ENCODE measurements at places on chromosomes 7 and 10. TPM values are rescaled to one million over a fixed set of nuclear protein-coding genes. Genes with fewer than 3 reads are reported as not detected.

DNA sequence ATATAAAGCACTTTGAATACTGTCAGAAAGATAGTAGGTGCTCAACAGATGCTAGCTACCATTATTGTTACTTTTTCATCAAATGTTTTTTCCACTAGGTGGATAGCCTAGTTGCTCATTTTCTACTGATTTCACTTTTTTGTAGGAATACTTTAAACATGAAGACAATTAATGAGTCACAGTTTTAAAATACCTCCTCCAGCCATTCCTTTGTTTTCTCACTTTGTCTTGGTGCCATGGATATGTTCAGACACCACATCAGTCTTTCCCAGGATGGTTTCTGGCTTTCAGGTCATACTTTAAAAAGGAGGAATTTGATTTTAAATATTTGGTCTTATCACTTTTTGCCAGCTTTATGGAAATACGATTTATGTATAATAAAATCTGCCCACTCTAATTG lies 147.1 kb upstream of the MGMT start:
- no peak for DNase-seq

GRCh38 chr10:132270256-132270655 lies 37.5 kb downstream of the STK32C start:
- DNase-seq = no peak

DNA sequence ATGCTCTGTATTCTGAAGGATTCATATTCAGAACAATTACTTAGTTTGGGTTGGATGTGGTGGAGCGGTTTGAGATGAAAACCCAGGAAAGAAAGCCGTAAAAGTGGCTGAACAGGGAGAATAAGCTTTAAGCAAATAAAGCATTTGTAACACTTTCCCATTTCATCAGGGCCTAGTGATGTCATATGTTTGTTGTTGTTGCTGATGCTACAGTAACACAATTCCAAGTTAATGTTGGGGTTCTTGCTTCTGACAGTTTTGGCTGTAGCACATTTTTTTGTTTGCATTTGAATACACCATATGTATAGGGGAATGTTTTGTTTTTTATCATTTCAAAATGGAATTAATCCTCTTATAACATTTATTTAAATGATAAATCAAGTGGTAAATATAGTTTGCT lies 40.4 kb upstream of the EPHB6 start:
- no peak for DNase-seq

GRCh38 chr10:83765731-83766130 lies 373.6 kb upstream of the GHITM start:
- no peak for DNase-seq

GRCh38 chr7:64314566-64314965 lies 805 bp downstream of the ZNF736 start:
- DNase-seq = no peak

- no peak for DNase-seq
These were observed 319.3 kb downstream of the INHBA start for GRCh38 chr7:41383596-41383995.

DNA sequence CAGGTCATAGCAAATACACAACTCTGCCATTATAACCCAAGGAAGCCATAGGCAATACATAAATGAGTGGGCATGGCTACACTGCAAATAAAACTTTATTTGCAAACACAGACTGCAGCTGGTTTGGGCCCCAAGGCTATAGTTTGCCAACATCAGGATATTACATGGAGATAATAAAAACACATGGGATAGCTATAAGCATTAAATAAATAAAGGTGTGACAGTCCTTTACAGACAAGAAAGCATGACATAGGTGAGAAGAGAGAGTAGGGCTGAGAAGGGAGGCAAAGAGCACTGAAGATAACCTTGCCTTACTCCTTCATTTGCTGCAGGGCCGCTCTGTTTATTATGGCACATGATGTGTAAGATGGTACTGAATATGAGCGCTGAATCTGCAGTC lies 135.1 kb upstream of the GHITM start:
- DNase-seq = no peak

- no peak for DNase-seq
These were observed 36.1 kb downstream of the ABRAXAS2 start for GRCh38 chr10:124837687-124838086.

GRCh38 chr10:21340331-21340730 lies 185.2 kb downstream of the SKIDA1 start:
- no peak for DNase-seq

- no peak for DNase-seq
These were observed 1.3 kb upstream of the SORCS3 start for GRCh38 chr10:104639590-104640338.

DNA sequence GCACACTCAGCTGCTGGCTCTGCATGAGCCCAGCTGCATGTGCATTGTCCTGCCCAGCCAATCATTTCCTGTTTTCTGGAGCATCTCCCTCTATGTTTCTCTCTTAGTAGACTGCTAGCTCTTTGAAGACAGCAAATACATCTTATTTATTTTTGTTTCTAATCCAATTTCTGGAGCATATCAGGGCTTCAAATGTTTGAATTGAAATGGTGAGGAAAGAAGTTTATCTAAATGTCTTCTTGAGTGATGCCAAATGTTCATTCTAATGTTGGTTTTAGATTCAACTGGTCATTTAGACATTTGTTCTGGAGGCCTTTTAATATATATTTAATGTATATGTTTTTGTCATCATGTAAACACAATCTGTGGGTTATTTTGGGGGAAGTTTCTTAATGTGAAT lies 141.9 kb downstream of the DNAJB9 start:
- DNase-seq = no peak

DNA sequence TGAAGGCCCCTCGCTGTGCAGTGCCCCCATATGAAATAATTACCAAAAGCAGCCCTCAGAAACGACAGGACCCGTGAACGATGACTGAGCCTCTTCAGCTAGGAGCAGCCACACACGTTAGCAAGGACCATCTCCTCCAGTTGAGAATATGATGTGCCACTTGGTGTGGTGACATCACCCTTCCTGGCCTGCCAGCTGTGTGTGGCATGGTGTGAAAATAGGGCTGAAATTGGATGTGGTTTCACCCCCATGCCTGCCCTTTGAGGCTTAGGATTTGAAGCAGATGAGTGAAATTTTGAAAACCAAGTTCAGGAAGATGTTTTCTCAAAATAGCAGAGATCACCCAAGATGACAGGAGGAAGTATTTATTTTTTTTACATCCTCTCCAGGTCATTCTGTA lies 49.1 kb upstream of the BTBD16 start:
- DNase-seq = no peak

GRCh38 chr10:114576716-114577115 lies 81.4 kb downstream of the ABLIM1 start:
- no peak for DNase-seq

DNA sequence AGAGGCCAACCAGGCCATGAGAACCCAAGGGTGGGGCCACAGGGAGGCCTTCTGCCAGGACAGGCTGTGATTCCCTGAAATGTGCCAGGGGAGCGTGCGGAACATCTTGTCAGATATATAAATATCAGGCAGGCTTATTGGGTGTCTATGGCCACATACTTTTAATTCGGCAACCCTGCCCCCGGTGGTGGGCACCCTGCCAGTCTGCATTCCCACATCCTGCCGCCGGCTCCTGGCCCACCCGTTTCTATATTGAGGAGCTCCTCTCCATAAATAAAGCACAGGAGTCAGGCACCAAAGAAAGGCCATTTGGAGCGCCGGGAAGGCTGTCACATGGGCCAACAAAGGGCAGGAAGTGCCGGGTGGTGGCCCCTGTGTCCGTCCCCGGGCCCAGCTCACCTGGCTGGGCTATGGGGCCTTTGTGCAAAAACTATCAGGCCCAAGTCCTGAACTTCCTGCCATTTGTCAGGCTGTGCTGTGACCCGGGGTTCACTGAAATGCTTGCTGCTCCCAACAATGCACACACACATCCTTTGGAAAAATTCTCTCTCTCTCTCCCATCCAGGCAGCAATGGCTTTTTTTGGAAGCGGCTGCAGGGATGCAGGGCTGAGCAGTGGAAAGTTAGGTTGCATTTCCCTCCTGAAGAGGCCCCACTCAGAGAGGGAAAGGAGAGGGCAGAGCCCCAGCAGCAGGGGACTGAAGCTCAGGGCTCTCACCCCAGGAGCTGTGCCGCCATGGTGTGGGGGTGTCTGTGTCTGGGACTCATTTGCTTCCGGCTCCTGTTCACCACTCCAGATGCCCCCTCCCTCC lies 25.0 kb upstream of the PODXL start:
- peak; percentile 40 for DNase-seq

GRCh38 chr7:4042402-4043045 lies 639.6 kb upstream of the FOXK1 start:
- no peak for DNase-seq

GRCh38 chr7:83864551-83864950 lies 215.6 kb upstream of the SEMA3E start:
- DNase-seq = no peak

DNA sequence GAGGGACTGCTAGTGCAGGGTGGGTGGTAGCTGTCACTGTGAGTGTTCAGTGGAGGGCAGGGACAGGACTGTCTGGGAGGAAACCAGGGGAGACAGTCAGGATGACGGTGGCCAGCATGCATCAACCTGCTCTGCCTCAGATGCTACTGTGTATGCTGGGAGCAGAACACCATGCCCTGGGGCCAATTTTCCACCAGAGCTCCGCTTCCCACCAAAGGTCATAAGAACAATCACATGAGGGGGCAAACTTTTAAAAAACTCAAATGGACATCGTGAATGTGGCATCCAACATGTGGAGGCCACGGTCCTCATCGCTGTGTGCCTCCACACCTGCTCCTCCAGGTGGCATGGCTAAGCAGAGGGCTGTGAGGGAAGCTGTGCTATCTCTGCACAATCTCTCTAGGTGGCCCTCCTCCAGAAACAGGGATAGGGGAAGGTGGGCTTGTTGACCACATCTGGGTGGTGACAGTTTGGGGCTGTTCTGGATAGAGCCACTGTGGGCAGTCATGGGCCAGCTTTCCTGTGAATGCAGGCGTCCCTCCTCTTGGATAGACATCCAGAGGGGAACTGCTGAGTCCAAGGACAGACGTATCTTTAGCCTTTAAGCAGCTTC lies 411.0 kb downstream of the PTPRN2 start:
- DNase-seq = no peak

- DNase-seq = no peak
These were observed 59.4 kb downstream of the EBLN1 start for GRCh38 chr10:22158426-22158825.

GRCh38 chr7:89238156-89238555 lies 442.6 kb upstream of the TEX47 start:
- DNase-seq = no peak

GRCh38 chr10:94496010-94496409 lies 49.6 kb upstream of the HELLS start:
- no peak for DNase-seq

GRCh38 chr7:3520206-3520605 lies 219.2 kb downstream of the SDK1 start:
- no peak for DNase-seq

- no peak for DNase-seq
These were observed 16.1 kb downstream of the TBATA start for GRCh38 chr10:70769121-70769520.

DNA sequence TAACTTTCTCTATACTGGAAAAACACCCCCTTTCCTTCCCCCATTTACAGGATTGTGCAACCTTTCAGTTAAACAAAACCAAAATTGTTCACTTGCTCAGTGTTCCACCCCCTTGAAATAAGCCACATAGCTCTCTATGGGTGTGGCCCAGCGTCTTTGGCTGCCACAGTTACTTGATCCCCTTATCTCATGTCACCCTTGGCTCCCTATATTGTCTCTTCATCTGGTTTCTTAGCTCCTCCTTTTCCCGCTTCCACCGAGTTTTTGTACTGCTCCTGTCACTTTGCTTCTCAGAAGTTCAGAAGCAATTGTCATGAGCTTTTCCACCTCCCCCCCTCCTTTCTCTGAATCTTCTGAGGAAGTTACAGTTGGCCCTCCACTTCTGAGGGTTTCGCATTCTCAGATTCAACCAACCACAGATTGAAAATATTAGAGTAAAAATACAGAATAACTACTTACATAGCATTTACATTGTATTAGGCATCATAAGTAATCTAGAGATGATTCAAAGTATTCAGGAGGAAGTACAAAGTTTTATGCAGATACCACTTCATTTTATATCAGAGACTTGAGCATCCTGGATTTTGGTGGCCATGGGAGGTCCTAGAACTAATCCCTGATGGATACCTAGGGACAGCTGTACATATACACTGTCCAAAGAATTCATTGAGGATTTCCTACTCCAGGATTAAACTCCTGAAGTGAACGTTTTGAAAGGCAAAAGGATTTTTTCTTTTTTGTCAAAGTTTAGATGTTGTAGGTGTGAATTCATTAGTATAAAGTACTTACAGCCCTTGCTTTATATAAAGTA lies 60.4 kb downstream of the ADD3 start:
- peak; percentile 44 for DNase-seq

DNA sequence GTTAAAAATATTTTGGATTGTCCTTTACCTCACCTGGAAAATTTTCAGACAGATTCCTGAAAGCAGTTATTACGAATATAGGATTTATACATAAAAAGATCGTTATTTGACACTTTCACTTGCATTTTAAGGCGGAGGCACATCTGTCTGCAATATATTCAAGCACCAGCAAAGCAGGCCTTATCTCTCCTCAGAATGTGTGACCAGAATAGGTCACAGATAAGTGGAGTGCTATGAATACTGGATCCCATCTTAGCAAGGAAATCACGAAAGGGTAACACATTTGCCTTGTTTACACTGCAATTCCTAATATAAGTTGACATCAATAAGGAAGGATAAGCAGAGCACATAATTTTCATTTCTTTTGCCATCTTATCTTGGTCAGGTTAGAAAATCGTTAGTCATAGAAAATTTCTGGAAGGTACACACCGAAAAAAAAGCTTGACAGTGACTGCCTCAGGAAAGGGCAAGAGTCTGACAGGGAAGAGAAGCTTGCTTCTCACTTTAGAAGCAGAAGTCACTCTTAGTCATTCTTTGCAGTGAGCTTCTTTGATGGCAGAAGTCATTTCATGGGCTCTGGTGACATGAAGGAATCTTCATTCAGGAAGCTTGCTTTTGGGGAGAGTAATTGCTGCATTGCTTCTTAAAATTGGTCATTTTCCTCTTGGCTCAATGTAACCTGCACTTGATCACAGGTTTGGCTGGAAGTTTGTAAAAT lies 98.1 kb upstream of the STK17A start:
- no peak for DNase-seq

DNA sequence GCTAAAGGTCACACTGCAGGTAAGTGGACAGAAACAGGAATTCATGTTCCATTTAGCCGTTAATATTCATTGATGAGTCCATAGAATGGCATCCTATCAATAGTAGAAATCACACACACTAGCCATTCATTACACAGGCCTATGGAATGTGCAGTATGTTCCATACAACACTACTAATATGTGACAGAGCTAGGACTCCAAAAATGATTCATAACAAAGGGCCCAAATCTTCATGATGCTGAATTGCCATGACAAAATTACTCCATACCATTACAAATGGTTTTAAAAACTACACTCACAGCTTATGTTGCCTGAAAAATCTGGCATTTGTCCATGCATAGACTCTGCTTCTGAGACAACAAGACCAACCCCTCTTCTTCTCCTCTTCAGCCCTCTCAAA lies 549.1 kb downstream of the XPNPEP1 start:
- no peak for DNase-seq

The C10orf62 gene
- not detected for total RNA-seq

The LYZL2 gene
- not detected for total RNA-seq

The PGAM2 gene
- total RNA-seq = 0.91 TPM

The LRRD1 gene
- total RNA-seq = not detected

The PRSS2 gene
- 34.2 TPM for total RNA-seq

The LRIT1 gene
- total RNA-seq = not detected

The SVIL gene
- total RNA-seq = 137 TPM

The STYXL1 gene
- 23.5 TPM for total RNA-seq

The ABCB4 gene
- total RNA-seq = not detected

The CLRN3 gene
- total RNA-seq = not detected

The SDK1 gene
- total RNA-seq = 90.1 TPM

The MMD2 gene
- not detected for total RNA-seq

The TAS2R41 gene
- 0.46 TPM for total RNA-seq

Data from upper lobe of left lung (tissue), 6 donors.